GM12892 (cell line): ENCODE measurements at places on chromosomes 4 and X.

DNA sequence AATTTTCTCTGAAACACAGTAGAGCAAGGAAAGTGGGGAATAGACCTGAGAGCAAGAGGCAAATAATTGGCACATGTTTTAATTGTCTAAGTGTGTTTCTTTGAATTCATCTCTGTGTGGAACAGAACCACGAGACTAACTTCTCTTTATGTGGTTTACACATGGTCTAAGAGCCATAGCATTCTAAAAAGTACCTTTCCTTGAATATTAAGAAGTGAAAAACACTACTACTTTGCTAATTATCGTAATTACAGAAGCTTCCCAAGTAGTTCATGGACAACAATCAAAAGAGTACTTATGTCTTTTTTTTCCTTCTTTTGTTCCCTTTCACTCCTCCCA is 2.9 kb upstream of the CYBB start:
- DNase-seq = no peak

DNA sequence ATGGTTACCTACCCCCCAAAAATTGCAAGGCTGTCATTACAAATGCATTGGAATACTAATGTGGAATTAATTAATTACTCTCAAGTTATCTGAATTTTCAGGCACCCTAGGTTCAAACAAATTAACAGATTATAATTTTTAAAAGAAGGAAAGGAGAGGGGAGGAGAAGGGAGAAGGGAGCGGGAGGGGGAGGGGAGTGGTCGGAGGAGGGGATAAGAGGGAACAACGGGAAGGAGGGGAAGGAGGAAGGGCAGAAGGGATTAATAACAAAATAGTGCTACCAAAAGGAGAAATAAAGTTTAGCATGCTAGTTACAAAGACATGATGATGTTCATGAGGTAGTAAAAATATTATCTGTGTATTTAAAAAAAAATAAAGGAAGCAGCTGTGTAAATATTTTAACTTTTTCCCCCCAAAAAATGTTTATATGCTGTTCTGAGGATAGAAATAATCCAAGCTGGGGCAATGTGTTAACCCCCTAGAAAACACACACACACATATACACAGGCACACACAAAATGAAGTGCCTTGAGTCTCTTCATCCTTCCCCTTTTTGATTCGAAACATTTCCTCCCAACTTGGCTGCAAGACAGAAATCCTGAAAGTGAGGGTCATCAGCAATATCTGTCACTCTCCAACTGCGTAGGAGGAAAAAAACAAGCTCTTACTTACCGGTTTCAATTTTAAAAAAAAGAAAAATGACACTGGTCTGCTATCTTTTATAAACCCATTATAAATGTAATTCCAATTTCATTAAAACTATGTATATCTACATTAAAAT is 58.8 kb downstream of the PPP3CA start:
- DNase-seq = no peak

- no peak for DNase-seq
Measured at GRCh38 chr4:84678976-84679744, 96.2 kb downstream of the CDS1 start.

GRCh38 chrX:69158166-69158980 is 6.9 kb downstream of the PJA1 start:
- DNase-seq = no peak

DNA sequence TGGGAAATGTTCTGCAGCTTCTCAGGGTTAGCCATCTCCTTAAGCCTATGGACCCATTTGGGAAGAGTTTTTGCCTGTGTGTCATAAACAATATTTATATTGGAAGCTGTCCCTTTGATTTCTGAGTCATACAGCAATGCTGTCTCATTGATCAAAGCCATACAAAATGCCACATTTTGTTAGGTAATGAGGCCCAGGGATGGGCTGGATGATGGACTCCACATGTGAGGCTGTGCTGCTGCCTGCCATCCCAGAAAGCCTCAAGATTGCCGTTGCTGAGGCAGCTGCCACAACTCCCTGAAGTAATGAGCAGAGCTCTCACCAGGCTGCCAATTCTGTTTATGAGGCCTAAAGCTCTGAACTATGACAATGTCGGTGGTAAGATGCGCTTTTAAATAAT is 12.2 kb upstream of the GJB1 start:
- no peak for DNase-seq

DNA sequence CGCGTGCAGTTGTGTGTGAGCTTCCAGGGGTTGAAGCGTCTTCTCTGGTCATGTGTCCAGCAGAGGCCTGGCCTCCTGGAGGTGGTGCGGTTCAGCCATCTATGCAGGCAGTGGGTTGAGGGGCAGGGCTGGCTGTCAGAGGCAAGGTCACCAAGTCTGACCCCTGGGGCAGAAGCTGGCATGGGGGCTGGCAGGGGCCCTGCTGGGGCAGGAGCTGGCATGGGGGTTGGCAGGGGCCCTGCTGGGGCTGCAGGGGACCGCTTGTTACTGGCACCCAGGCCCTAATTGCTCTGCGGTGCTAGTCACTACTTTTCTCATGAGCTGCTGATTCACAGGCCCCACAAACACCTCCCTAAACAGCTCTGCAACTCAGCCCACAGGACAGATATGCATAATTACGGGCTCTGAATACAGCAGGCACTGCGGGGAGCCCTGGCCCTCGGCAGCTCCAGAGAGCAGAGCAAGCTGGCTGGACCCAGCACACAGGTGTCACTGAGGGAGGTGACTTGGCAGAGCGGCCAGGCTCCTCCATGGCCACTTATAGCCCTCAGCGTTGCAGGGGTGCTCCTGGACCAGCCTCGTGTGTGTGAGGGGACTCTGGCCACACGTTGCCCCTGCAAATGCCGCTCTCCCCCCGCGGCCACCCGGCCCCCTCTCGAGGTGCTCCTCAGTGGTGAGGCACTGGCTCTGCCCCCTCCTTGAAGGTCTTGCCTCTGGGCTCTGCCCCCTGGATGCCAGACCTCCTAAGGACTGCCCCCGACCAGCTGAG is 32.7 kb downstream of the CPLX1 start:
- no peak for DNase-seq

DNA sequence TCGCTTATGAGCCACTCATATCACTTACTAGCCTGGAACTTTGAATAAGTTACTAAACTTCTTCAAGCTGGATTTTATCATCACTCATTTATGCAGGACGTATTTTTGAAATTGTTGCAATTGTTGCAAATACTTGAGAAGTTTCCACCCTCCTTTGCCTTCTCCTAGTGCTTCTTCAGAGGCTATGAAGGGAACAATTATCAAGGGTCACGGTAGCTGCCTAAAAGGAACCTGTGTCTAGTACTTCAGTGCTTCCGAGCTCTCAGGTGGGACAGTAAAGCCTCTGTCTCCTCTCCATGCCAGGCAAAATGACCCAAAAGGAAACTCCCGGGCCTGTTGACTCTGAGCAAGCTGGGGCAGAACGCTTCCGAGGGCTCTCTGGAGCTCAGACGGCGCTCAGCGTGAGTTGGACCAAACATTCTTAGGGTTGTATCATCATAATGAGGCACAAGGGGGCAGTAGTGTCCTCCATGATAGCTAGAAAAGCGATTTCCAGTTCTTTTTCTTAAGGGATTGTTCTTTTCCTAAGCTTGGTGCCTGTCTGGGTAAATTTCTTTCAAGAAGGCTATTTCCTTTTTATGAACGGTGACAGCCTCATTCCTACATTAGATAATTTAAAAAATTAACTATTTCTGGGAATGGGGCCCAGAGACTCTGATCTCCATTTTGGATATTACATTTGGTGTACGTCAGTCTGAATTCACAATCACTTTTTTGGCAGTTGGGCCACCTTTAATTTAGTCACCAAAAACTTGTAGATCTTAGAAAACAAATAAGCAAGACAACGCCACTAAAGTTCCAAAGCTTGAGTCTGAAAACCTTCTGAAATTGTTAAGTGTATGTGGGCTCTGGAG is 73.1 kb downstream of the PACRGL start:
- DNase-seq = peak; percentile 1

DNA sequence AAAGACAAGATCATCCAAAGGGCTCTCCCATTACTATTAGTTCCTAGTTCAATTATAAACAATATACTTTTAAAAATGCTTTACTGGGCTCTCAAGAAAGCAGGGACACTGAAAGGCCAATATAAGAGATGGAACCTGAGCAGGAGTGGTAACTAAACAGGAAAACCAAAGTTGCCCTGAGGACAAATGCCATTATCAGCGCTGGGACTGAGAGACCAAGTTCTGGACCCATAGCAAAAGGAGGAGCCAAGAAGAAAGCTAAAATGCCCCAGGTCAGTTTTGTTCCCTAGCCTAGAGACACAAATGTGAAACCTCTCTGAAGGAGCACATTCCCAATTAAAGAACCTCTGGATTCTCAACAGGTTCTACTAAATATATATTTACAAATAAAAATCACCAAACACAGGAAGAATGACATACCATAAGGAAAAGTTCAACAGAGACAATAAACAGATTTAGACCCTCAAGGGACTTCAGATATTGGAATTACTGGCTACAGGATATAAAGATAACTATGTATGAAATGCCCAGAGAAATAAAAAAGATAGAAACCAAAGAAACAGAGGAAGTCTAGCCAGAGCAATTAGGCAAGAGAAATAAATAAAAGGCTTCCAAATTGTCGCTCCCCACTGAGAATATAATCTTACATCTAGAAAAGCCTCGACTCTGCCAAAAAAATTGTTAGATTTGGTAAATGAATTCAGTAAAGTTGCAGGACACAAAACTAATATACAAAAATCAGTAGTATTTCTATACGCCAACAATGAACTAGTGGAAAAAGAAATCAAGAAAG is 67.1 kb downstream of the KLHL8 start:
- DNase-seq = no peak

DNA sequence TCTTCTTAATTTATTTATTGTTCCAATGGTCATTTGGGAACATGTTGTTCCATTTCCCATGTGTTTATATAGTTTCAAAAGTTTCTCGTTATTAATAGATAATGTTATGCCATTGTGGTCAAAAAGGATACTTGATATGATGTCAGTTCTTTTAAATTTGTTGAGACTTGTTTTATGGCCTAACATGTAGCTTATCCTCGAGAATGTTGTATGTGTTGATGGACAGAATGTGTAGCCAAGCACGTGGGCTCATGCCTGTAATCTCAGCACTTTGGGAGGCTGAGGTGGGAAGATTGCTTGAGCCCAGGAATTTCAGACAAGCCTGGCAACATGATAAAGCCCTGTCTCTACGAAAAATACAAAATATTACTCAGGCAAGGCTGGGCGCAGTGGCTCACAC is 168.5 kb upstream of the USP38 start:
- DNase-seq = no peak

DNA sequence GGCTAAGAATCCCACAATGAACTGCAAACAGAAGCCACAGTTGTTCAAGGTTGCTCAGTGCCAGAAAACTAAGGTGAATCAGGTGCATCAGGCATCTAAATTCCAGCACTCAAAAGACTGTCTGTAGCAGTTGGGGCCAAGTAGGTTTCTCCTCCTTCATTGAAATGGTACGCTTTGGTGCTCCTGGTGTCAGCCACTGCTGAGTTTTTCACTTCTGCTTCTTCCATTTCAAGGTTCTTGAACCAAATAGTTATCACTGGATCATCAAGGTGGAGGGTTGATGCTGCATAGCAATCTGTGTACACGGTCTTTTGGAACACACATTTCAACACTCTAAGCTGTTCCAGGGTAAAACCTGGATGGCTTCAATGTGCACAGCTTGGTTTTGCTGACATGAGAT is 74.4 kb downstream of the TMA16 start:
- DNase-seq = no peak

- DNase-seq = no peak
Measured at GRCh38 chrX:43618366-43619205, 37.5 kb upstream of the MAOA start.

DNA sequence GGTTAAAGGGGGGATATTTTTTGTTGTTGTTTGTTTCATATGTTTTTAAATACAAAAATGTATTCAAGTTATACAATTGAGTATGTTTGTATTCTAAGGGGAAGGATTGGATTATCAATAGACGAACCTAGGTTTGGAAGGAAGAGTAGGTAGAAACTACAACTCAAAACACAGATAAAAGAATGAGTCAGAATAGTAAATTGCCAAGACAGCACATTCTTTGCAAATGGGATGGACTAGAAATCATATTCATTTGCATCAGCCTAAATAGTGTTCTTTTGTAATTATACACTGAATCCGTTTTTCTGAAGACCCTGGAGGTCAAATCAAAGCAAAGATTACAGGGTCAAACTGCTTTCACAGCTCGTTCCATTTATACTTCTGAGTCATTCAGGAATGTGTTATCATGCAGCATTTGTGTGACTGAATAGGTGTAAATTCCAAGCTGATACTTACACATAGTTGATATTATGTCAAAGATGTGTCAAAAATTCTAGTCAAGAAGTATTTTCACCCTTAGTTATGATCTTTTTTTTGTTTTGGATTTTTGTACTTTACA is 273.3 kb upstream of the FAT4 start:
- no peak for DNase-seq

DNA sequence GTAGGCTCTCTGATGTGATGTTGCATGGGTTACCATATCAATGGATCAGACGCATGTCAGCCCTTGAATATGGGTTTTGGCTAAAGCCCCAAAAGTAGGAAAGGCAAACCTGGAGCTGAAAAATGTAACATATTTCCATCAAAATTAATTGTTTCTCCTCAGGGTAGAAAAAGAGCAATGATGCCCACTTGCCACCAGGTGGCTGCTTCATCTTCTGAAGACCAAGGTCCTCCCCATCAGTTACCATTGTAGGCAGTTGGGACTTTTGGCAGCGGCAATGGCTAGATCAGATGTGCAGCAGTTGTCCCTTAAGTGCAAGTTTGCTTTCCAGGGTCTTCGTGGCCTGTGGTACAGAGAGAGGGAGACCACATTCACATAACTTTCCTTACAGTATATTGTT is 118.2 kb downstream of the NAF1 start:
- DNase-seq = peak; percentile 1

GRCh38 chr4:71872221-71872620 is 88.3 kb upstream of the GC start:
- DNase-seq = no peak

GRCh38 chr4:123284168-123284567 is 112.4 kb upstream of the SPRY1 start:
- DNase-seq = no peak

GRCh38 chrX:45697591-45697990 is 496.9 kb upstream of the DIPK2B start:
- no peak for DNase-seq

DNA sequence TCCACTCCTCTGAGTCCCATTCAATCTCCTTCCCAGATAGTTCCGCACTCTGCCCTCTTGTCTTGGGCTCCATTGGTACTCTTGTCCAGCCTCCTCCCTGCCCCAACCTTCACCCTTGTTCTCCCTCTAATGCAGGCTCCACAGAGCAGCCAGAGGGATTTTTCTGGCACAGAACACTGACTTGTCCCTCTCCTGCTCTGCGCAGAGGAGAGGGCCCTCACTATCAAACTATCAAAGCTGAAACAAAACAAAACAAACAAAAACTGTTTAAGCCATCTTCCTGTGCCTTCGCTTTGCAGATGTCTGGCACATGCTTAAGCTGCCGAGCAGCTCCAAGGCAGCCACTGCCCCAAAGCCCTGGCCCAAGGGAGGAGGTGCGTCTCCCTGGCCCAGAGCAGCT is 2.9 kb downstream of the CNGA2 start:
- no peak for DNase-seq

DNA sequence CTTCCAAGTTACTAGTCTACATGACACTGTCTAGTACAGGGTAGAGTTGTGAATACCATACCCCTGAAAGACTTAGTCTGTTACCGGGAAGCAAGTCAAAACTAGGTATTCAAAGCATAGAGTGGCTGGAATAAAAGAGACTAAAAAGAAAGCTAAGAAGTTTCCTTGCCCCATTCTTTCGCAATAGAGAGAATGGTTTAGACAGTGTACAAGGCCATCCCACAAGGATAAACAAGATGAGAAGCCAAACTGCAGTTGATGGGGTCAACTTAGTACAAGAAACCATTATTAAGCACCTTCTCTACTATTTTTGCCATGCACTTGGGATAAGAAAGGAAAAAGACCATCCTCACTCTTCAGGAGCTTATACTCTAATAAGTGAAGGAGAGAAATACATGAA is 30.3 kb downstream of the AMMECR1 start:
- no peak for DNase-seq
